ENCODE measurements at places on chromosomes 7 and 10.

- no peak for DNase-seq
Observed at GRCh38 chr10:102595293-102595692, 49.0 kb upstream of the TRIM8 start.

GRCh38 chr10:132961787-132962622, 19.6 kb upstream of the CFAP46 start:
- no peak for DNase-seq

GRCh38 chr10:119575506-119575905, 21.3 kb downstream of the TIAL1 start:
- DNase-seq: no peak

- DNase-seq: no peak
Observed at GRCh38 chr7:140926021-140926817, 1.5 kb upstream of the BRAF start.

- no peak for DNase-seq
Observed at GRCh38 chr7:40883826-40884225, 749.0 kb downstream of the SUGCT start.

- no peak for DNase-seq
Observed at GRCh38 chr7:138097064-138097741, 20.9 kb downstream of the AKR1D1 start.

DNA sequence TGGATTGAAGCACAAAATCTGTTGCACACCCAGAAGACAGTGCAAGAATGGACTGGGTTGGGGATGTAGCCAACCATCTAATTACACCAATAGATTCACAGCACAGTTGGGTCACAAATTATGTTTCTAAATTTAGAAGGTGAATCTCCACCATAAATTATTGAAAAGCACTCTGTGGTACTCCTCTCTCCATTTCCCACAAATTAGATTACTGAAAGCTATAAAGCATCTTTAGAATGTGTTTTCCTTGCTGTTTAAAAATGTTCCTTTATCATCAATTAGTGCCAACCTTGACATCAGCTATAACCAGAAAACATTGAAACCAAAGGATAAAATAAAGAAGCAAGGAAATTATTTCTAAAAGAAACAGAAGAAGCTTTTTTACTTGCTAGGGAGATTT, 39.9 kb upstream of the HDAC9 start:
- DNase-seq: no peak

- DNase-seq: no peak
Observed at GRCh38 chr10:21953585-21954057, 49.9 kb downstream of the DNAJC1 start.

GRCh38 chr7:23966941-23967340, 256.9 kb downstream of the STK31 start:
- no peak for DNase-seq

GRCh38 chr10:70885931-70886903, 2.1 kb downstream of the PCBD1 start:
- no peak for DNase-seq

- no peak for DNase-seq
Observed at GRCh38 chr7:129831424-129832058, 121.2 kb downstream of the UBE2H start.

DNA sequence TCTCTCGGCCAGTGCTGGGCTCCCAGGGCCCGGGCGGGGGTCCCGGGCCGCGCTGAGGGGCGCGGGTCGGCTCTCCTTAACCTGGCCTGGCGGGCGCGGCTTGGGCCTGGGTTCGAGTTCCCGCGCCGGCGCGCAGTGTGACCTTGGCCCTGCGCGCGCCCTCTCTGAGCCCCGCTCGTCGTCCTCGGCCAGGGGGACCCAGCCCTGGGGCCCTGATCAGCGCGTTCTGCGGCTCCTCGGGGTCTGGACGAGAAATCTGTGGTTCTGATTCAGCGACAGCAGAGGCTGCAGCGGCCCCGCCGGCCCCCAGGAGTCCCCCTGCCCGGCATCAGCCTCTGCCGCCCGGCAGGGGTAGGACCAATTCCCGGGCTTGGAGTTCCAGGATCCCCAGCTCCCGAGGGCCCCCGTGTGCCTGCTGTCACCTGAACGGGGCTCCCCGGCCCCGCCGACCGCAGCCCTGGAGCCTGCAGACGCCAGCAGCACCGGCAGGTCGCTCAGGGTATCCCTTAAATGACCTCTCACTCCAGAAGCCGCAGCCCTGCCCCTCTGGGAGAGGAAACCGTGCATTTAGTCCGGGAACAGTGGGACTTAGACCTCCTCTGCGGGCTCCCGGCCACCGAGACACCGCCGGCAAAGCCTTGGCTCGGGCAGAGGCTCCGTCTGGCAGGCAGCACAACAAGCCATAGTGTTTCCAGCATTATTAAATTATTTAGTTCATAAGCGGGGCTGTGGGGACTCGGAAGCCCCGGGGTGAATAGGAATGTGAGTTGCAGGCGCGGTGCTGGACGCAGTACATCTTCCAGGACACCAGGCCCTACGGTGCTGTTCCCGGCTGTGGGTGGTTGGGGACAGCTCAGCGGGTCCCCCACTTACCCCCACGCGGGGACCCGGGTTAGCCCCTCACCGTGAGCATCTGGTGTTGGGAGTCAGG, 572 bp downstream of the CHST12 start:
- DNase-seq: no peak

- no peak for DNase-seq
Observed at GRCh38 chr7:119283353-119283752, 989.6 kb upstream of the KCND2 start.

DNA sequence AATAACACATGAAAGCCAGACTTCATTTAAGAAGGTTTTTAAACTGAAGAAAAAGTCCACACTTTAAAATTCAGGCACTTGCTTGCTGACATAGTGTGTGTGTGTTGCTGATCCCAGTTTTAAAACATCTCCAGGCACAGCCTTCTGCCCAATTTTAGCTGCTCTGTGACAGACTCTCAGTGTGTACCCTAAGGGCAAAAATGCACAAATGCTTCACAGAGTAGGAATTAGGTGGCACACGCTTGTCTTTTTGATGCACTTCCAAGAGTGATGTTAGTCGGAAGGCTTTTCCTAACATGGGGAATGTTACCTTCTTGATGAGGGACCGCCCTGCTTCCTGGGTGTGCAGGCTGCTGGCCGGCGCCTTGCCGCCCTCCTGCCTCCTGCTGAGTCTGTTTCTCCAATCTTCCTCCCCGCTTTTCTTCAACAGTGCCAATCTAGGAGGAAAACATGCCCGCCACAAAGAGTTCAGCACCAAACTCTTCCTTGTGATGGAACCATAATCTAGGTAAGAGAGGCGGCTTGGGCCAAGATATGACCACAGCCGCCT, 122.3 kb downstream of the SVIL start:
- DNase-seq: no peak

- DNase-seq: no peak
Observed at GRCh38 chr10:125284875-125285597, 124.7 kb upstream of the CTBP2 start.

DNA sequence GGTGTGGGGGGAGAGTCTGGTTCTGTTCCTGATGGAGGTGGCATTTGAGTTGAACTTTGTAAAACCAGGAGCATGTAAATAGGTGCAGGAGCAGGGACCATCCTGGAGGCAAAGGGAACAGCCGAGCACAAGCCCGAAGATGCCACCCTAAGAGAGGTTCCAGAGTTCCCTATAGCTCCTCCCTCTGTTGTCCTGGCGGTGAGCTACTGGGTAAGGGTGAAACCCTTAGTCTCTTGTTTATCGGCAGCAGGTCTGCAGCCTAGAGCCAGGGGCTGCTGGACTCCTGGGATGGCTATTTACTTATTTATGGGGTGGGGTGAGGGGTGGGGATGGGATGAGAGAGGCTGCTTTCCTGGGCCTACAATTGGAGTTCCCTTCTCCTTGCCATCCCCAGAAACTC, 6.5 kb upstream of the LBX1 start:
- no peak for DNase-seq

DNA sequence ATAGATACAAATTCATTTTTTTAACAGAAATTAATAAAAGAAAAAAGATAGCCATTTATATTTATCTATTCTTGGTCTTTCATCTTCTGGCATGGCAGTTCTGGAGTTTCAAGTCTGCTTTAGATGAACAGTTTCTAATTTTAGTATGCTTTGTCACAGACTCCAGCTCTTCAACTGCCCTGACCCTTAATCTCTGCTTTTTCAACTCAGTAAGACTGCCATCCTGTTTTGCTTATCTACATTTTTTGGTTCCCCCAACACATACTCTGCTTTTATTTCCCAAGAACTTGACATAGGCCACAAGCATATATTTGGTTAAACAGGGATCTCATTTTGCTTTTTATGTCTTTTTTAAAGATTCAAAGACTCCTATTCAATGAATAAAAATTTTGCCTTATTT, 309.3 kb upstream of the KCND2 start:
- DNase-seq: no peak

DNA sequence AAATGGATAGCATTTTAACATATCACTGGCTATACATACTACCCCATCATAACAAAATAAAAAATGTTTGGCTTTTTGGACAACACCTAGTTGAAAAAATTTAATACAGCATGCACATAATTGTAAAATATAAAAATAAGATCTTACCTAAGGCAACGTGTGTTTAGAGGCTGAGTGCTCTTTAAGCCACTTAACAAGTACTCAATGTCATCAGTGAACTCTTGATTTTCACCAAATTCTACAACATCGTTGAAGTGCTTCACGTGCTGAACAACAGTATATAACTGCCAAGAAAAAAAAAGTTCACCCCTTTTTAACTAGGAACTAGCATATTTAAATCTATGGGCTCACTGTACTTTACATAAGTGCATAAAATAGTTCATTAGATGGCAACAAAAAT, 49.5 kb downstream of the WAPL start:
- DNase-seq: no peak

DNA sequence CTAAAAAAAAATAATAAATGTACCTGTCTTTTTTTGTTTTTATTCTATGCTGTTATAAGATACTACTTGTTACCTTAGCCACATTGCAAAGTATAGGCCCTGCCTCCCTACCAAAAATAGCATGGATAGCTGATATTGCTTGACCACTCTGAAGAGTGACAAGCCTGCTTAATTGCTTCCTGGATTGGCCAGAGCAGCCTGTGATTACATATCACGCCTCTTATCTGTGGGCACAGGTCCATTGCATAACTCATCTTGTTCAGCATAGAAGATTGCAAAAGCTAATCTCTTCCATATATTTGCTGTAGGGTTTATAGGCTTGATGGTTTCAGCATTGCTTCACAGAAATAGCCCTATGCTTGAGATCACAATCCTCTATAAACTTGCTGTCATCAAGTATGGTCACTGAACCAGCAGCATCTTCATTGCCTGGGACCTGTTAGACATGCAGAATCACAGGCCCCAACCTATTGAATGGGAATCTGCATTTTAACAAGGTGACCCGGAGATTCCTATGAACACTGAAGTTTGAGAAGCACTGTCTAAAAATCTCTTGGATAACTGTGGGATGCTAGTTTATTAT, 280.8 kb upstream of the CDC14C start:
- no peak for DNase-seq

- no peak for DNase-seq
Observed at GRCh38 chr10:11548768-11549099, 62.7 kb downstream of the USP6NL start.

GRCh38 chr10:126838316-126838715, 66.9 kb upstream of the DOCK1 start:
- DNase-seq: no peak

GRCh38 chr7:129923709-129924108, 29.1 kb downstream of the UBE2H start:
- no peak for DNase-seq

GRCh38 chr7:2513702-2514101, 5.9 kb upstream of the LFNG start:
- no peak for DNase-seq

DNA sequence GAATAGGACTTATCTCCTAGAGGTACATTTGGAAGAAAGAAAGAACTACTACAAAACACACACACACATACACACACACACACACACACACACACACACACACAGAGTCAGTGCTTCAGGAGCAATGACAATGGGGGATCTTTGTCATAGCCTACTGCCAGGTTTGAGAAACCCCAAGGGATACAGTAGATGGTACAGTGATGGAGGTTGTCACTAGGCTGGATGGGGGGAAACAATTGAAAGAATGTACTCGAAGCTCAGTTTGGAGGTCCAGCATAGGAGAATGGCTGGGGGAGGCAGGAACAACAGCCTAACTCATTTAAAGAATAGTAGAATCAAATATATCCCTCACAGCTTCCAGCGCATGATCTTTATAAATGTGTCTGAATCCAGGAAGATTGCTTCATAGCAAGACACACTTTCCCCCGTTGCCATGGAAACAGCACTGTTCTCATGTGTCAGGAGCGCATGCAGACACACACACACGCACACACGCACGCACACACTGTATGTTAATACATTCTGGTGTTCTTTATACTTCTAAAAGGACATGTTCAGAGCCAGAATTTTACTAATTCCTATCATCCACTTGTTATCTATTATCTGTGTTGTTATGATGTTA, 32.6 kb upstream of the ZNRF2 start:
- no peak for DNase-seq

DNA sequence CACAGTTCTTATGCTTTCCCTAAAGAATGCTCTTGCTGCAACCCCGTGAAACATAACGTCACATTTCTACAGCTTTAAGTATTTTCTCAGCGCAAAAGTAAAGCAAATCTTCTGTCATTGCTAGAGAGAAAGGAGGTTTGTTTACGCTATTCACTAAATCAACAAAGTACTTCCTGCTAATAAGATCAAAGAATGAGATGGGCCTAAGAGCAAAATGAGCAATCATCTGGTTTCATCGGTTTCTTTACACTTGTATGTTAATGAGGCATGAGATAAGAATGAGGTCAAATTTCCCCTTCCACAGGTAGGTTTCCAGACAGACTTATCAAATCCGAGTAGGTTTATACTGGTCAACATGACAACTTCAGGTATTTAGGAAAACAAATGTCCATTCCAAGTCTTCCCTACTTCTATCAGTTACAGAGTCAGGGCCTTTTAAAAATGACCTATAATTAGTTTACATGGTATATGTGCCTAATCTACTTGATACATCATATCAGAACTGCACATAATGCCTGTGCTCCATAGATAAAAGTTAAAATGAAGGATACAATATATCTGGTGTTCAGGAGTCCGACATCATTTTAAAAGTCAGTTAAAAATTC, 8.4 kb downstream of the USP6NL start:
- DNase-seq: no peak

GRCh38 chr7:157309988-157310668, 26.7 kb upstream of the DNAJB6 start:
- no peak for DNase-seq

- no peak for DNase-seq
Observed at GRCh38 chr10:103021900-103022293, 103.8 kb downstream of the CNNM2 start.

GRCh38 chr7:138478499-138478908, 18.4 kb downstream of the TRIM24 start:
- DNase-seq: no peak

All from esophagus squamous epithelium (tissue), 5 donors.